AG08395 (cell line): ENCODE measurements at places on chromosomes 12 and 14.

- DNase-seq: peak; percentile 69
Observed at GRCh38 chr14:74843653-74844052, 32.3 kb downstream of the PROX2 start.

- DNase-seq: no peak
Observed at GRCh38 chr12:116784238-116784612, 46.1 kb downstream of the RNFT2 start.

DNA sequence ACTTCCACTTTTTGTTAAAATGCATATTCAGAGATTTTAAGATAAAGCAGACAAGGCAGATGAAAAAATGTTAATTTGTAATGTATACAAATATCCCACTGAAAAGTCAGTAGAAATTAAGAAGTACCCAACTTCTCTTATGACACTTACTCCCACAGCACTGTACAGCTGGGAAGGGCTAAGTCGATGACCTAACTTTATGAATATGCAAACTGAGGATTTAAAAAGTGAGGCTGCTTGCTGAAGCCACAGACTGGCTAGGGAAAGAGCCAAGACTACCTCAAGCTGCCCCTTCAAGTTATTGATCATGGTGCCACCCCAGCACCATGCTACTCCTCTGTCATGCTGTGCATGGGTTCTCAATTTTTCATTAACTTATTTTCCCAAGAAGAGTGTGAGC, 17.0 kb downstream of the PPM1H start:
- DNase-seq: no peak

- peak; percentile 31 for DNase-seq
Observed at GRCh38 chr12:9786726-9787717, 26.3 kb upstream of the CD69 start.

GRCh38 chr12:27426743-27427487, 19.6 kb upstream of the SMCO2 start:
- no peak for DNase-seq

DNA sequence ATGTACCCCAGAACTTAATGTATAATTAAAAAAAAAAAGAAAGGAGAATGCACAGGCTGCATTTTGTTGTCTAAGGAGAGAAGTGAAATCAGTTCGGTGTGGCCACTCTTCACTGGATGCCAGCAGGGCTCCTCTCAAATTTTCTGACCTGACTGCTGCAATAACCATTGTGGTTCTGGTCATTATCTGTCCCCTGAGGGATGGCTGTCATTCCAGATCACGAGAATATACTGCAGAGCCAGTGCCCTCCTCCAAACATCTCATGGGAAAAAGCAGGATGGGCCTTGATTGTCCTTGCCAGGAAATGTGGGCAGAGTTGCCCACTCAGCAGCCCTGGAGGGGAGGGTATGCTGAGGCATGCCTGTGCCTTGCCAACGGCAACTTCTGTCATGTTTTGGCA, 139.1 kb downstream of the SLC8A3 start:
- DNase-seq: no peak

GRCh38 chr14:105195522-105196264, 14.6 kb upstream of the NUDT14 start:
- no peak for DNase-seq

- DNase-seq: no peak
Observed at GRCh38 chr12:1469070-1469469, 125.3 kb downstream of the FBXL14 start.

DNA sequence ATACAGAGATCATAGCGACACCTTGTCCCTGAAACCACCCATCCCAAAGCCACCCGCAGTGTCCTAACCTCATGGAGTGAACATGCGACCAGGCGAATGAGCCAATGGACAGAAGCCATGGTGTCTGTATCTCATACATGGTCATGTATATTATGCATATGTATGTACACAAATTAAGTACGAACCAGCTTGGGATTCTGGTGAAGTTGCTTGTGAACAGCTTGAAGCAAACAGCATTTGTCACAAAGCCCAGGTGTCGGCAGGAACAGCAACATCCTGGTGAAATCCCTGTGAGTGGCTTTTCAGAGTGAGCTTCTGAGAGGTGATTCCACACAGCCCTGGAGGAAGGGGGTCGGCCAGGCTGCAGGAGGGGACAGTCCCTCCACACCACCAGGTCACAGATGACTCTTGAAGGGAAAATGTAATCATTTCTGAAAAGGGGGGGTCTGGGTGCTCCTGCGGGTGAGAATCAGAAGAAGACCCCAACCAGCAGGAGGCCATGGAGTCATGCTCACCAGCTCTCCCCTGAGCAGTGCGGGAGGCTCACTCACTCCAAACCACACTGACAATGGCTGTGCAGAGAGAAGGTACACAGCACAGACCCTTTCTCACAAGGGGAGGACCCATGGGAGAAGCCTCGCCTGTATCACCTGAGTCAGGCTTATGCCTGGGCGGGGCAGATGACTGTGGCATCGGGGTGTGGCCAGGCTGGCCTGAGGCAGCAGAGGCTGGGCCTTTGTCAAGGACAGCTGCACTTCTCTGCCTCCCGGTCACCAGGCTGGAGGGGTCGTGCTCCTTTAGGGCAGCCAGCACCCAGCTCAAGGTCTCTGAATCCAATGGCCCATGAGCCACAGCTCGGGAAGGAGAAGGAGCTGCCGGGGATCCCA, 14.3 kb downstream of the CHGA start:
- DNase-seq: no peak

DNA sequence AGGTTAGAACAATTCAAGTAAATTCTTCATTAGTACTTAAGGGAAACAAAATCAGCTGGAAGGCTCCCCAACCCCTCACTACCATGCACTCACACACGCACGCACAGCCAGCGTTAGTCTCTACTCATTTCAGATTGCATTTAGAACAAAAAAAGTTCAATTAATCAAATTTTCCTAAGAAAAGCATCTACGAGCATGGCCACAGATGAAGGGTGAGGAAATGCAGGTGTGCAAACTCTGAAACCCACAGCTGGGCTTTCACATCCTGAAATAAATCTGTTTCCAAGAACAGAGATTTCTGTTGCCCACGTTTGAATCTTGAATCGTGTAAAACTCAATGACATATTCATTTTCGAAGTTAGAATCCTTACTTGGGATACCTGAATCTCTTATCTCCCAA, 62.6 kb downstream of the SEL1L start:
- no peak for DNase-seq

- DNase-seq: no peak
Observed at GRCh38 chr14:47691829-47692228, 16.4 kb upstream of the MDGA2 start.

- DNase-seq: peak; percentile 7
Observed at GRCh38 chr12:68636268-68636667, 25.6 kb downstream of the RAP1B start.

GRCh38 chr12:103809154-103809553, 31.9 kb downstream of the NT5DC3 start:
- no peak for DNase-seq

DNA sequence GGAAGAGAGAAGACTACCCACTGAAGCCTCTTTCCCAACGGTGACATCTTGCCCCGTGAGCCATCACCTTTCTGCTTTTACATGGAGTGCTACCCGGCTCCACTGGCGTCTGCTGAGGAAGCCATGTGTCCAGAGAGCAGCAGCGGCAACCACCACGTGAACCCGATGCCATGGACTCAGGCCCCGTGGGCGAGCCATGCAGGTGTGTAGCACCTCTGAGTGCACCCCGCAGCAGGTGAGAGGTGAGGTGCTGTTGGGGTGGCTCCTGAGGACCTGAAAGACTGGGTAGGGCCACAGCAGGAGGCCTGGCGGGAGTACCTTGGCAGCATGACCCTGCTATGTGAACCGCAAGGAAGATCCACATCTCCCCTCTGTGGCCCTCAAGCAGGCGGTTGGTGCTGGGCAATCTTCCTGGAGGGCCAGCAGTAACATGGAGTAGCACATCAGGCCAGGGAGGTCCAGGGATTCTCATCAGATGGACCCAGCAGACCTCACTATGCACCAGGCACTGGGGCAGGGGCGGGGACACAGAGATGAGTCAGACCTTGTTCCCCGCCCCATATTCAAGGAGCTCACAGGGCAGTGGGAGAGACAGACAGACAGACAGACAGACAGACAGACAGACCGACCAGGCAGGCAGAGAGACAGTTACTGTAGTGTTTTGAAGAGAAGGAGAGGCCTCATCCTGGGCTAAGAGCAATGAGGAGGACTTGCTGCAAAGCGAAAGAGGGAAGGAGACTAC, 129.6 kb downstream of the PAPOLA start:
- no peak for DNase-seq

DNA sequence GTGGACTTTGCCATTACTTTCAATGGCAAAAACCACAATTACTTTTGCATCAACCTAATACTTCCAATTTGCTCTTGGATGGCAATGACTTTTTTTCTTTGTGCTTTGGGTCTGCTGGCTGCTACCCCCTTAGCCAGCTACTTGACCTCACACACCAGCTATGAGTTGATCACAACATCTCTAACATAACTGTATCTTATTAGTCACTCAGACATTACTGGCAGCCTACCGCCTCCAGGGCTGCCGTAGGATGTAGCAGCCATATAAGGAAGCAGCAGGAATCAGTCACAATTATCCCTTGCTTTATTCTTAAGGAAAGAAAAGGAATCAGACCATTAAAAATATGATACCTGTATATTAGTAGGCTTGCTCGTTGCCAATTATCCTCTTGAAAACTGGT, 260.5 kb downstream of the ADAMTS20 start:
- no peak for DNase-seq

DNA sequence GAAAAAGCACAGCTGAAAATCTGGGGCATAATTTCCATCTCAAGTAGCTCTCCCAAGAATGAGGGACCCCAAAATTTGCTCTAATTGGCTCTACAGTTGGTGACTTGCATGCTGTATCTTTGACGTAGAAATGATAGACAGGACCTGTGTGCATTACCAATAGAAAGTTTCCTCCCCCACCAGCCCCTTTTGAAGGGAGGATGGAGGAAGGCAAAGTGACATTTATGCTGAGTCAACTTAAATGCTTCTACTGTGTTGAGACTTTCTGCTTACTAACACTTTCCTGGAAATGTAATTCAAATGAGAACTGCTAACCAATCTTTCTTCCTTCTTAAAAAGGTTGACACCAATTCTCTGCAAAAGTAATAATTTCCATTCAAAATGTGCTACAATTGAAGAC, 31.9 kb downstream of the TSPAN8 start:
- no peak for DNase-seq

DNA sequence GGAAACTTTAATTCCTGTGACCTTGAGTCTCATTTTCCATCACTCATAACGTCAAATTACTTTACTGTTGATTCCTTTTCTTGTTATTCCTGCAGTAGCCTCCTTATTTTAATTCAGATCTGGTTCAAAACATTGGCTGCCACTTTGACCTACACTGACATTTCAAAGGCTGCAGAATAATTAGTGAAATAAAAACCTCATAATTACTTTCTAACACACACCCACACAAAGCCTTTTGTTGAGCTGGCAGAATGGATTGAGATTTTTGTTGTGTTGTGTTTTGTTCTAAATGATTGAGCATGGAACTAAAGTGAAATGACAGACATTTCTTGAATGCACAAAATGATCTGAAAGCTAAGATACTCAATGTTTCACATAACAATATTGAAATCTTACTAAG, 507.5 kb upstream of the STXBP6 start:
- no peak for DNase-seq

DNA sequence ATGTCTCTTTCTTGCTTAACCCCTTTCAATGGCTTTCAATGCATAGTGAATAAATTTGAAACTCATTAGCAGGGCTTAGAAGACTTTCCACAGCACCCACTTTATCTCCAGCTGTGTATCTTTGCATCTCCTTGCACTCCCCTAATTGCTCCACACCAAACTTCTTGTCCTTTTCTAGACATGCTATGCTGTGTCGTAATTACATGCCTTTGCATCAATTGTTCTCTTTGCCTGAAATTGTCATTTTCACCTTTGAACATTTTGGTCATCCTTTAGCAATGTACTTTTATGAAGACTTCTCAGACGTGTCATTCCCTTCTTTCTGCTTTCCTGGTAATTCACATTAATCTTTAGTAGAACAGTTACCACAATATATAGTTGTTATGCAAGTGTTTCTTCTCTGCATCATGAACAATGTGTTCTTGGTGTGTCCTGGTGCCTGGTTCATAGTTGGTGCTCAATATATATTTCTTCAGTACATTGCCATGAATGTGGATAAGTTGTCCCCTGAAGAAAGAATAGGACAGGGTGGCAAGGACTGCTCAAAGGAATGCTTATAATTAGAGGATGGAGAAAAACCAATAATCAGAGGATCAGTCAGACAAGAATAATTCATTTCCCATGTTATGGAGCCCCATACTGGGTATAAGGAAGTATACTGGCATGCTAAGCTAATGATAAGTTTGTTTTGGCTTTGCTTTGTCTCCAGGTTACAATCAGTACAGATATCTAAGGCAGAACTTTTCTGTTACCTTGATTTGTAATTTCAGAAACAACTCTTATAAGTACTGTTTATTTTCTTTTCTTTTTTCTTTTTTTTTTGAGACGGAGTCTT, 27.2 kb downstream of the ARF6 start:
- DNase-seq: no peak

DNA sequence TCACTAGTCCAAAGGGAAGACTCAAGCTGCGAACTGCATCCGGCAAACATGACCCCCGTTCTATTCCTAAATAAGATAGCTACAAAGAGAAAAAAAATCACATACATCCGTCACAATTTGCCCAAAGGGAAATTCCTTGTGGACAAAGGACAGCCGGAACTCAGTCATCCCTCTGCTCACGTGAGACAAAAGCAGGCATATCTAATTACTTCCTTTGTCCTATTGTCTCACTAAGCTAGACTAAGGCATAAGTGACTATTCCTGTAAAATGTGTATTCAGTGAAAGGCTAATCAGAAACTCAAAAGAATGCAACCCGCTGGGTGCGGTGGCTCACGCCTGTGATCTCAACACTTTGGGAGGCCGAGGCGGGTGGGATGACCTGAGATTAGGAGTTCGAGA, 27.2 kb upstream of the NINJ2 start:
- DNase-seq: no peak

GRCh38 chr12:65894088-65894487, 69.8 kb downstream of the HMGA2 start:
- no peak for DNase-seq

DNA sequence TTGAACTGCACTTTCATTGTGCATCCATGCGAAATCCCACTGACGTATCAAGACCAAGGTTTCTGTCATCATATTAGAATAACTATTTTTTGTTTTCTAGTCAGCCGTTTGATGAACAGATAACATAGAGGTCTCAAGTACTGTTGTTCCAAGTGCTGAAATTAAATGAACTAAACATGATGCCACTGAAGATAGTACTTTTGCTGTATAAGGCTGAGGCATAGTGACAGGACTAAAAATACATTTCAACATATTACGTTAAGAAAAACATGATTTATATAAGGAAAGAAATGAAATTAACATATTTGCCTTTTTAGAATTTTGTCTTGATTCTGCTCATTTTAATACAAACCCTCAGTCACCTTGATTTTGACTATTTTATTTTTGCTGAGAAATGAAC, 82.2 kb downstream of the ANO6 start:
- no peak for DNase-seq

- DNase-seq: no peak
Observed at GRCh38 chr12:124232654-124232987, 62.3 kb upstream of the RFLNA start.
